ENCODE measurements at places on chromosomes 5 and 9. TPM values are rescaled to one million over a fixed set of nuclear protein-coding genes. Genes with fewer than 3 reads are reported as not detected.

Gene HINT2
- polyA plus RNA-seq = 83.4 TPM

Gene SPINK6
- polyA plus RNA-seq = not detected

Gene ABLIM3
- 4.0 TPM for polyA plus RNA-seq

Gene ANKRD55
- polyA plus RNA-seq = not detected

Gene FLT4
- 0.22 TPM for polyA plus RNA-seq

Gene PTGDS
- polyA plus RNA-seq = 38.0 TPM

Gene NOL6
- 10.3 TPM for polyA plus RNA-seq

Gene UBE2QL1
- not detected for polyA plus RNA-seq

Gene SH2D3C
- 5.1 TPM for polyA plus RNA-seq

Gene PHF24
- polyA plus RNA-seq = 0.39 TPM

Gene CDX1
- polyA plus RNA-seq = 205 TPM

Gene PFN3
- polyA plus RNA-seq = not detected

All from small intestine (tissue), 16 donors.